ENCODE measurements at places on chromosomes 5 and 9.
A peak's percentile ranks its signal among the peaks of the same experiment; 100 is the strongest.

- DNase-seq: no peak
Measured at GRCh38 chr9:6383551-6384225, 29.3 kb upstream of the UHRF2 start.

DNA sequence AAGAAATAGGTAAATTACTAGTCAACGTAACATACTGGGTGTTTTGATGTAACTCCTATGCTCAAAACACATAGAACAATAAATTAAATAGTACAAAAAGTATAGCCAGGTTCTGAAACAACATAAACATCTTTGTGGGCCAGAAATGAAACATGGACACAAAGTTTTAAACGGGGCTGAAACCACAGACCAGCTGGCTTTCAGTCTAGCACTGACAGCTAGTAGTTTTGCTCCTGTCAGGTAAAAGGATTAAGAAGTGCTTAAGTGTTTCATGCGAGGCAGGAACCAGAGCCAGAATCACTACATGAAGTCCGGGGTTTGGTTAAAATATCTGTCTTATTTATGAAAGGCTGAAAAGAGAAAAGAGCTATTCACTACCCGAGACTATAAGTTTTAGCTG lies 19.5 kb downstream of the DCAF10 start:
- no peak for DNase-seq

GRCh38 chr5:173963182-173963838 lies 25.7 kb upstream of the C5orf47 start:
- peak; percentile 42 for DNase-seq

GRCh38 chr9:106670418-106670817 lies 192.5 kb upstream of the ZNF462 start:
- no peak for DNase-seq

DNA sequence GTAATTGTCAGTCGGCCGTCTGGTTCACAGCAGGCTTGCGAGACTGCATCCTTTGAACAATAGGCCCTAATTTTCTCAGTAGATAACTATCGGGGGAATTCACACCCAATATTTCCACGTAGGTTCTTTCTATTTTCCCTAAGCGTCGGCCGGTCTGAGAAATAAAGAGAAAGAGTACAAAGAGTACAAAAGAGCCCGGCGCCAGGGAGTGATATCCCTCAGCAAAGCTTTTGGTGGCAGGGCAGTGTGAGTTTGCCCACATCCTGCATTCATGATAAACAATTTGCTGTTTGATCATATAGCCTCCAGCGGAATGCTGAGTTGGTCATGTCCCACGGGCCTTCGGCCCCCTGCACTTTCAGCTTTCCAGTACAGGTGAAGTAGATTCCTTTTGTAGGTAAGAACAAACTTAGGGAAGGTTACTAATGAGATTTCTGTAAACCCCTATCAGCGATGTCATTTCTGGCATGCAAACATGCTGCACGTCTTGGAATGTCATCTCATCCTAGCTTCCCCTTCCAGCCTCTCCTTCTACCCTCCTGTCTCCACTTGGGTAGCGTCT lies 4.7 kb upstream of the PTGR1 start:
- no peak for DNase-seq

DNA sequence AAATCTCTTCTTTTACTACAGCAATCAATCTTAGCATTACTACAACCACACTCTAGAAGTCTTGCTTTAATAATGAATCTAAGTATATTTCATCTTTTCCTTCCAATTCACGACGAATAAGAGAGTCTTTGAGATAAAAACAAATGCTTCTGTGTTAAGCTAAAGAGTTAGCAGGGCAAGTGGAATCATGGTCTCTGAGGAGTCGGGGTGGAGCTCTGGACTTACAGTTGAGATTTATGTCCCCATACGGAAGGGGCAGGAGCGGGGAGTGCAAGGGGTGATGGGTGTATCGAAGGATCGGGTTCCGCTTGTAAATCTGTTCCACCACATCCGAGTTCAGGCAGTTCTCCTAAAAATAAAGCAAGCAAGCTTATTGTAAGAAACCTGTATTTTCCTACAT lies 59.0 kb upstream of the RETREG1 start:
- DNase-seq: no peak

DNA sequence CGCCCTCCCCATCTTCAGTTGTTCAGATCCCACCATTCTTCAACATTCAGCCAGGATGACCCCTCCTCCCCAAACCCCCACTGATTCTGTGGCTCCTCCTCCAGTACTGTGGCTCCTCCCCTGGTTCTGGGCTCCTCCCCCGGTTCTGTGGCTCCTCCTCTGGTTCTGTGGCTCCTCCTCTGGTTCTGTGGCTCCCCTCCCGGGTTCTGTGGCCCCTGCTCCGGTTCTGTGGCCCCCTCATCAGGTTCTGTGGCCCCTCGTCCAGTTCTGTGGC lies 32.8 kb downstream of the C5orf15 start:
- DNase-seq: no peak

DNA sequence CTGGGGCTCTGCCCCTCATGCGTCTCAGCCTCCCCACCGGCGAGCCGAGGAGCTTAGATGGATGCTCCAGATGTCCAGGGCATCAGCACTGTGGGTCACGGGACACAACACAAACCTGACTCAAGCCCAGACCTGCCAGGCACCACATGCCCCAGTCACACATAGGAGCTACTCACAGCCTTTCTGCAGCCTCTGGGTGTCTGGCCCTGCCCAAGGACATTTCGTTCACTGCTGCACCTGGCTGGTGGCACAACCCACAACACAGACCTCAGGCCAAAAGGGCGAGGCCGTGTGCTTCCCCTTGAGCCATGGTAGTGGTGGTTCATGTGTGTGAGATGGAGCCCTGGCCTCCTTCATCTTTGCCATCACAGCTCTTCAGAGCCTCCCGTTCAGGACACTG lies 89.6 kb upstream of the FCN2 start:
- no peak for DNase-seq

- no peak for DNase-seq
Measured at GRCh38 chr5:178577376-178577839, 12.8 kb downstream of the COL23A1 start.

- DNase-seq: no peak
Measured at GRCh38 chr9:99031319-99031718, 73.6 kb upstream of the TGFBR1 start.

GRCh38 chr5:179599100-179599499 lies 24.4 kb downstream of the HNRNPH1 start:
- DNase-seq: no peak

GRCh38 chr5:77431286-77431685 lies 60.8 kb downstream of the WDR41 start:
- DNase-seq: no peak

- DNase-seq: no peak
Measured at GRCh38 chr9:99183616-99184015, 38.1 kb downstream of the ALG2 start.

- DNase-seq: no peak
Measured at GRCh38 chr5:159010661-159011442, 88.9 kb downstream of the EBF1 start.

- no peak for DNase-seq
Measured at GRCh38 chr9:127614961-127615360, 2.9 kb downstream of the STXBP1 start.

DNA sequence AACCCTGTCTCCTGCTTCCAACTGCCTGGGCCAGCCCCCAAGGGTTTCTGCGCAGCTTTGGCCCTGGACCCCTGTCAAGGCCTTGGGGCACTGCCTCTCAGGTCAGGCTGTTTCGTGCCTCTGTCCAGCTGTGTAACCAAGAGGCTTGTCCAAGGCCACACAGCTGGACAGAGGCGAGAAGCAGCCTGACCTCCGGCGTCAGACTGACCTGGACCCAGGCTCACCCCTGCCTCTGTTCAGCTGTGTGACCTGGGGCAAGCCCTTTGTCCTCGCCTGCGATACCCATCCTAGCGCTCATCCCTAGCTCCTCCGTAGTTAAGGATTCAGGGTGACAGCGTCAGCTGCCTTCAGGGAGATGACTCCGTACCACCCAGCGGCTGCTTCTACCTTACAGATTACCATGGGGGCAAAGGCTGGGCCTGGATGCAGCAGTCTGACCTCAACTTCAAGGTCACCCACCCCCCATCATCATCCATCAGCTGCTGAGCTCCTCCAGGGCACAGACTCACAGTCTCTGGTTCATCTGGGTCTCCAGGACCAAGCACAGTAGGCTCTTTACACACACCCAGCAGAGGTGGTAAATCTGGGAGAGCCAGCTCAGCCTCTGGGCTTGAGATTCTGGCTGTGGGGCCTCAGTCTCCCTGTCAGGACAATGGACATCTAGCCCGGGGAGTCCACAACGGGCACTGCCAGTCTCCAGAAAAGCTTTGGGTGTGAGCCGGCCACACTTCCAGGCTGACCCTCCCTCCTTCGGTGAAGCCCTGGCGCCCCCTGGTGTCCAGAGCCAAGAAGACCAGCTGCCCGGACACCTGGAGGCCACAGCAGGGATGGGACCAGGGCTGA lies 7.9 kb downstream of the AK1 start:
- DNase-seq: peak; percentile 95

All from SJCRH30 (cell line).